ENCODE measurements at places on chromosomes 1 and 21.

DNA sequence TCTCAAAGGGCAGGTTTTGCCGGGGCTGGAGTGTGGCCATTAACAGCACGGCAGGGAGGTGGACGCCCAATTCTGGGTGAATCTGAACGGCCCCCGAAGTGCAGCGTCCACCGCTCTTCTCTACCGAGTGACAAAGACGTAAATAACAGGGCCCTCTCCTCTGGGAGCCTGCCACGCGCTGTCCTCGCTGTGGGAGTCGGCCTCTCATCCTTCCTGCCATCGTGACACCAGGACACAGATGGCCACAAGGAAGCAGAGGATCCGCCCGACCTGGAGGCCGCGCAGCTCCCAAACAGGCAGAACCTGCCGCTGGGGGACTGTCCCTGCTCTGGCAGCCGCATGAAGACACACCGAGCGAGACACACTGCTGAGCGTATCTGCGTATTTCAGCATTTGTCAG, 12.1 kb upstream of the CDK11B start:
- DNase-seq = no peak

DNA sequence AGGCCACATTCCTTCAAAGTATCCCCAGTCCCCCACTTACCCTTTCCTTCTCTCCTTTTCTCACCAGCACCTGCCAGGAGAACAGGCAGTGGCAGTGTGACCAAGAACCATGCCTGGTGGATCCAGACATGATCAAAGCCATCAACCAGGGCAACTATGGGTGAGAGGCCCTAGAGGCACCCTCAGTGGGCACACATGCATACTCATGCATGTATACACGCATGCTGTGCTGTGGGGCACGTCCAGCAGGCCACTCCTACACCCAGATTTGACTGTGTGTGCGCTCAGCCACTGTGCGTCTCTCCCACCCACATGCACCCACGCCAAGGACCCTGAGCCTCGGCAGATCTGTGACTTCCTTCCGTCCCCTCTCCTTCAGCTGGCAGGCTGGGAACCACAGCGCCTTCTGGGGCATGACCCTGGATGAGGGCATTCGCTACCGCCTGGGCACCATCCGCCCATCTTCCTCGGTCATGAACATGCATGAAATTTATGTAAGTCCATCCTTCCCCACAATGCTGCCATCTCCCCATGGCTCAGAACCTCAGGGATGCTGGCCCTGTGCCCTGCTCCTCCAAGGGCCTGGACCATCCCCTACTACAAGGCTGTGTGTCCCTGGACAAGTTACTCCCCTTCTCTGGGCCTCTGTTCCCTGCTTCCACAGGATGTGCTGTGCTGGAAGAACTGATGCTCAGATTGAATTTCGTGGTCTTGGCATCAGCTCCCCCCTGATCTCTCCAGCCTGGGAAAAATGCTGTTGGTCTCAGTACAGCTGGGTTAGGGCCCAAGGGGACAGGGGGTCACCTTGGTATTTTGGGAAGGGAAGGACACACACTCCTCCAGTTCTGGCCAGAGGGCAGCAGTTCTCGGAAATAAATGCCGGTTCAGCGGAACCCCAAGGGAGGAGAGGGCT, 7.0 kb downstream of the TINAGL1 start:
- DNase-seq = no peak

DNA sequence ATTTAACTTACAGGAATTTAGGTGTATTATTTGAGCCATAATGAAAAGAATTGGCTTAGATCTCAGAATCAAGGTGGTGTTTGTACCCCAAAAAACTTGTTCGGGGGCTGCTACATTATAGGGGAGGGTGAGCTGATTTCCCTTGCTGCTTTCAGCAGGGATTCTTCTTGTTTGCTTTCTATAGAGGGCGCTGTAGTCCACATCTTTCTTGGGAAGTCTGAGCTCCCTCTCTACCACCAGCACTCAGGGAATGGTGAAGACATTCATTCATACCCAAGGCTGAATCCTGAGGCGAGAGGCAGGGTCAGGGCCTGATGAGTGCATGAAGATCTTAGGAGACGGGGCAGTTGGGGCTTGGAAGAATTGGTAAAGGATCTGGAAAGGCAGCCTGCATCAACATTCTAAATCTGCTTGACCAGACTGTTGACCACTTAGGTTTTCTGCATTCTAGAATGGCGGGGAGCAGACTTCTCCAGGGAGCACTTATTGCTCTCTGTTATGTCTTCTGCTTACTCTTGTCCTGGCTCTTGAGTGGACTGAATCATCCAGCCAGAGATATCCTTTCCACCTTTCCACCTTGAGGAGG, 18.9 kb downstream of the SPATA46 start:
- DNase-seq = no peak

- DNase-seq = no peak
Observed at GRCh38 chr1:168688644-168689326, 40.2 kb downstream of the DPT start.

DNA sequence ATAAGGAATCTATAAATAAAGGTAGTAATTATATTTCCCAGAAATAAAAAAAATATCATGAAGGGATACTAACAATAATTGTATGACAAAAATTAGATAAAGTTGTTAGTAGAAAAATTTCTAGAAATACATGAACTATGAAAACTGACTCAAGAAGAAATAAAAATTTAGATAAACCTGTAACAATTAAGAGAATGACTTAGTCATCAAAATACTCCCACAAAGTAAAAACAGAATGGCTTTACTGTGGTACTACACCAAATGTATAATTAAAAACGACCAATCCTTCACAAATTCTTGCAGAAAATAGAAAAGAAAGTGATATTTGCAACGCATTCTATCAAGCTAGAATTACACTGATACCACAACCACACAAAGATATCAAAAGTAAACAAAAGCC, 176.2 kb upstream of the ETV3 start:
- no peak for DNase-seq

DNA sequence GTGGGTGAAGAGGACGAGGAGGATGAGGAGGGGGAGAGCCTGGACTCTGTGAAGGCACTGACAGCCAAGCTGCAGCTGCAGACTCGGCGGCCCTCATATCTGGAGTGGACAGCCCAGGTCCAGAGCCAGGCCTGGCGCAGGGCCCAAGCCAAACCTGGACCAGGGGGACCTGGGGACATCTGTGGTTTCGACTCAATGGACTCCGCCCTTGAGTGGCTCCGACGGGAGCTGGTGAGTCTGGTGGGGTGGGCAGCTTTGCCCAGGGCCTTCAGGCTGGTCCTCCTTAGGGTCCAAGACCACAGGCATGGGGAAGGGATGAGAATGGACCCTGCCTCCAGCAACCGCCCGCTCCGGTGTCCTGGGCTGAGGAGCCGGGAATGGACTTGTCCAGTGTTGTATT, 430 bp downstream of the FAM167B start:
- no peak for DNase-seq

- DNase-seq = no peak
Observed at GRCh38 chr1:7447736-7448135, 323.4 kb upstream of the VAMP3 start.

DNA sequence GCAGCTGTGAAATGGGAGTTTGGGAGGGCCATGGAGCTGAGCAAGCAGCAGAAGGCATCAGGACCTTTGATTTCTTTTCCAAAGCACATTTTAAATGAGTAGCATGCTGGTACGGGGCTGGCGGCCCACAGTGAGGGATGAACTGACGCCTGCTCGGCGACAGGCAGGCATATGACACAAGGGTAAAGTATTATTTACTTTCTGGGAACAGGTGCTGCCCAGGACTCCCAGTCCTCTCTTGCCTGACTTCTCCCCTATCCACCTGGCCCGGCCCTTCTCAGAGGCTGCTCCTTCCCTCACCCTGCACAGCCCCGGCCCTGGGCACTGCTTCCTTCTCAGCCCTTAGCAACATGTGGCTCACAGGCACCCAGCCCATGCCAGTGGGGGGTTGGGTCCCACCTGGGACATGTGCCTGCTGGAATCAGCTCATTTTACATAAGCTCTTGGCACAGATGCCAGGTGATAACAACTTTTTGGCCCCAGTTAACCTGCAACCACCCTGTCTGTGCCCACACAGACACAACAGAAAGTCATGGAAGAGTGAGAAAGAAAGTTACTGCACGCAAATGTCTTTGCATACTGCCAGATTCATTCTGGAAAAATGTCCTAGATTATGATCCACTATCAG, 112.3 kb upstream of the GADD45A start:
- no peak for DNase-seq

- no peak for DNase-seq
Observed at GRCh38 chr1:54453022-54453421, 46.8 kb upstream of the SSBP3 start.

- DNase-seq = no peak
Observed at GRCh38 chr1:209845408-209845725, 17.6 kb downstream of the UTP25 start.

GRCh38 chr1:59903141-59903754, 23.3 kb downstream of the CYP2J2 start:
- no peak for DNase-seq

GRCh38 chr1:233707880-233708815, 94.2 kb downstream of the KCNK1 start:
- DNase-seq = no peak

- no peak for DNase-seq
Observed at GRCh38 chr1:168476588-168477385, 67.0 kb downstream of the XCL2 start.

DNA sequence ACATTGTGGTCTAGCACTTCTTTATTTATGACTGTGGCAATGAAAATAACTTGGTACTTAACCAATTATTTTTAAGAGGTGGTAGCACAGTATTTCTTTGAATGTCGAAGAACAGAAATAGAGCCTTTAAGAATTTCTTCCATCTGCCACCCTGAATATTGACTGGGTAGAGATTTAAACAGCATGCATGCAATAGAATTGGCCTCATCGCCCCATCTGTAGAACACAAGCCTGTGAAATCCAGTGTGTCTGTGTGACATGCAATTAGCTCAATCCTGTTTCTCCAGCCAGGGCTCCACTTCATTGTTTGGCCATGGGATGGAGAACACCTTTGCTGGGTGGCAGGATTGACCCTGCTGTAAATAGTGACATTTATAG, 17.1 kb upstream of the KLHDC8A start:
- DNase-seq = no peak

All from stimulated activated CD4-positive, alpha-beta T cell treated with anti-CD3 and anti-CD28 coated beads, Interleukin-1b, Interleukin-23, amount 100 ng/mL, for 24 hours (primary cell).